ENCODE measurements at places on chromosomes 13 and 19. TPM values are rescaled to one million over a fixed set of nuclear protein-coding genes. Genes with fewer than 3 reads are reported as not detected.
A peak's percentile ranks its signal among the peaks of the same experiment; 100 is the strongest.

Gene ETV2
- total RNA-seq = 0.46 TPM

Gene MBD3L2
- total RNA-seq = not detected

Gene UTP14C
- total RNA-seq = 9.6 TPM

DNA sequence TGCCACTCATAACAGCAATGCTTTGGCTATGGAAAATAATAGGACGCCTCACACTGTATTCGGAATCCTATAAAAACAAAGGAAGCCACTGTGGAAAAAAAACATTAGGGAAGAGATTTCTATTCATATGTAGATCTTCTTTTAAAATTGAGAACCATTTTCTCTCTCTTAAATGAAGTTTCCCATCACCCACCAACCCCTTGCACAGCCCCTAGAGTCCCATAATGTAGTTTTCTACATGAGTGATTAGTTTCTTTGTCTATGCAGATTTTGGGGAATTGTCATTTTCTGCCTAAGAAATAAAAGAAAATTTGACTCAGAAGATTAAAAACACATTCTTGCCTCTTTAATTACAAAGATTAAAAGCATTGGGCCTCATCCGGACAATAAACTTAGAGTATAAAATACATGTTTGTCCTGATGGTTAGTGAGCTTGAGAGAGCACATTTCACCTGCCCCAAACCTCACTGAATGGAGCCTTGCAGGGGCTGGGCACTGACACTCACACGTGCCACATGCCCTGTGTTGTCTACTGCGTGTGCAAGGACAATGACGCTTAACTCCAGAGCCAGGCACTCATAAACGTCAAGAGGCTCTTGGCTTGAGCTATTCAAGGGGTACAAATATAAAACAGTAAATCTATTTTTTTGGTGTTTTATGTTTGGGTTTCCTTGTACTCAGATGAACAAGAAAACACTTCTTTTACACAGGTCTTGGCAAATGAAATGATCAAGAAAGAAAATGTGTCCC, 40.0 kb upstream of the KL start:
- DNase-seq = no peak

GRCh38 chr13:66375756-66376155, 854.4 kb downstream of the PCDH9 start:
- DNase-seq = no peak

GRCh38 chr13:79803989-79804388, 323.0 kb downstream of the NDFIP2 start:
- DNase-seq = no peak

Gene ZNF841
- 25.0 TPM for total RNA-seq

Gene GPR42
- total RNA-seq = not detected

DNA sequence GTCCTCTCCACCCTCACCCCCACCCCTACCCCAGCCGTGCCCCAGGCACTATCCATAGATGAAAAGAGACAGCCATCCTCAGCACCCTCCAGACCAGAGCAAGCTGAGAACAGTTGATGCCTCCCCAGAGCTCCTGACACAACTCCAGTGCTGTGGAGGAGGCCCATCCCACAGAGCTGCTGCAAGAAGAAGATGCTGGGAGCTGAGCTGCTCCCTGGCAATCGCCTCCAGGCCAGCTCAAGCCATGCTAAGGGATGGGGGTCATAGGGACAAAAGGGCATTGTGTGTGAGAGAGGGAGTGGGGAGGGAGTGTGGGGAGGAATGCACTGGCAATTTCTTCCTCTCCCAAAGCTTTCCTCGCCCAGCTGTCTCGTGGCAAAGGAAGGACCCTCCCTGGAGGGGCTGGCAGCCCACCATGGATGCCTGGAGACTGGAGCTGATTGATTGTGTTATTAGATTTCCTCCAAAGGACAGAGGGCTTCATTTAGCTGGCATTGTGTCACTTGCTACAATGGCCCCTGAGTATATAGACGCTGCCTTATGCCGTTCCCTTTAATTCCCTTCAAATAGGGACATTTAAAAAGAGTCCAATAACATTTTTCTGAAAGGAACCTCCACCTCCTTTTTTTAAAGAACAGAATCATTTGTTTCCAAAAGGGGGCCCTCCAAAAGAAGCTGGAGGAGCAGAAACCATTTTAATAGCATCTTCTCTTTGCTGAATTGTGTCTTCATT, 476.4 kb downstream of the FOXO1 start:
- DNase-seq = peak; percentile 12

- no peak for DNase-seq
Measured at GRCh38 chr19:46739290-46739771, 6.5 kb upstream of the FKRP start.

DNA sequence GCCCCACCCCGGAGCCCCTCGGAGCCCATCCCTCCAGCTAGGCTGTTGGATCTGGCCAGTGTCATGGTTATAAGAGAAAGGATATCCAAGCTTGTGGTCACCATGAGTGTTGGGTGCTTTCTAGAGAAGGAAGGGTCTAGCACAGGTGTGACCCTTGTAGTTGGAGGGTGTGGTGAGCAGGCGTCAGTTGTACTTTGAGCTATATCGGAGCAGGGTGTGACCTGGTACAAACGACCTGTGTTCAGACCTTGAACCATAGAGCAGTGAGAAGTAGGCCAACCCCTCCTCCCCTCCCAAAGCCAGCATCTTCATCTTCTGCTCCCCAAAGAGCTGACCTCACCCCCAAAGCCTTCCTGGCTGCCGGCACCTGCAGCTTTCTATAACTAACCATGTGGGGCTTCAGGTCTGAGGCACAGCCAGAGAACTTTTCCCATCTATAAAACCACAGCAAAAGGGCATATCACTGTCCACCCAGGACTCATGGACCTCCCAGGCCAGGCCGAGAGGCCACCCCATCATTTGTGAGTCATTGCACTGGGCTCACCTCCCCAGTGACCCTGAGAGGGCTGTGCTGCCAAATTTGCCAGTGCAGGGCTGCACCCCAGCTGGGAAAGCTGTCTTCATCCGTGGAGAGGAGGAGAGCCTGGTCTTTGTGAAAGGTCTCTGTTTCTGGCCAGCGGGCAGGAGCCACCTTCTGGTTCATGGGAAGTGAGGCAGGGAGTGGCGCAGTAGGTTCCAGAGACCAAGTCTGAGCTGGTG, 14.2 kb downstream of the RAB8A start:
- peak; percentile 36 for DNase-seq

Gene TSEN34
- 168 TPM for total RNA-seq

DNA sequence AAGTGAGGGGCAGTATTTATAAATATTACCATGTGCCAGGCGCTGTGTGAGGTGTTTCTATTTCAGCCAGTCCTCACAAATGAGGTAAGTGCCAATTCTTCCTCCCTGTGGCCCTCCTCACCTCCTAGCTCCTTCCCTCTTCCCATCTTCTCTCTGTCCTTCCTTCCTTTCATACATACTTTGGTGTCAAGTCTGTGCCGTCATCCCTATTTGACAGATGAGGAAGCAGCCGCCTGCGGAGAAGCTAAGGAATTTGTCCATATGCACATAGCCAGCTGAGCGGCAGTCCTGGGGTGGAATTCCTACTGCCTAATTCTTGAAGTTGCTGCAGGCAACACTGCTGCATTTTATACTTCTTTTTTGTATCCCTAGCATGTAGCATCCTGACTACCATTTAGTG, 150.8 kb downstream of the B3GLCT start:
- no peak for DNase-seq

Gene CYP2S1
- not detected for total RNA-seq

DNA sequence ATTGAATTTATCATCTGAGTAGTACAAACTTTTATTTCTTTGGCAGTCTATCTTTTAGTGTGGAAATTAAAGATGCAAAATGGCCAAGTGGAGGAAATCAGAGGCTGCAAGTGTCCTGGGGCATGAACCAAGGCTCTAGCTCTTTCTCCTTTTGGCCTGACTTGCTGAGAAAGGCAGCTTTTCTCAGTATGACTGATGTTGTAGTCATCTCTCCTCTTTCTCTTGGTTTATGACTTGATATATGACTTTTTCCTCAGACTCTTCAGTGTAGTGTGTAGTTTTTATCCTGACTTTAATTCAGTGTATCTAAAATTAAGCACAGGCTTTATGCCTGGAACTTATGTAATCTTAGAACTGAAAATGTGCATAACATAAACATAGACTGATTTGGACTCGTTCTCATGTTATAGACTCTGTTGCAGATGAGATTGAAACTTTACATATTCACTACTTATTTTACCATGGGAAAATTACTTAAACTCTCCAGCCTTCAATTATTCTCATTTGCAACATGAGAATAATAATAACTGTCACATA, 65.7 kb downstream of the SLITRK5 start:
- DNase-seq = no peak

GRCh38 chr13:25731536-25731935, 320.3 kb downstream of the SHISA2 start:
- peak; percentile 53 for DNase-seq

GRCh38 chr13:41985788-41986508, 25.0 kb upstream of the VWA8 start:
- peak; percentile 75 for DNase-seq

Gene LRRC25
- total RNA-seq = not detected

GRCh38 chr19:45016388-45017314, 15.4 kb downstream of the RELB start:
- DNase-seq = peak; percentile 80

DNA sequence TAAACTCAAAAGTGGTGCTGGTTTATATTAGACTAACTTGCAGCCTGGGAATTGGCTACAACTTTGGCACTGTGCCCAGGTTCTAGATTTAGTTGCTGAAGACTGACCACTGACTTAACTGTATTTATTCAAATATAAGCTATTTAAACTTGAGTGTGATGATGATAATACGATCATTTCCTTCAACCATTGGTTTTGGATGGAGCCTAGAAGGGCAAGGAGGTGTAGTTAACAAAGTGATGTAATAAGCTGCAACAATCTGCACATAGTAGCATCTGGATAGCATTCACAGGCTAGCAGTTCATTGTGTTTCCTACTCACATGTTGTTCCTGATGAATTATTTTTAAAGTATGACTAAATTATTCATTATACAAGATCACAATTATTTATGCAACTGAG, 55.2 kb upstream of the DACH1 start:
- no peak for DNase-seq

- no peak for DNase-seq
Measured at GRCh38 chr13:98576200-98576945, 534 bp downstream of the STK24 start.

Gene SYDE1
- total RNA-seq = 68.1 TPM

Gene RGCC
- total RNA-seq = 2.4 TPM

Gene CPB2
- total RNA-seq = not detected

Gene FXYD3
- total RNA-seq = not detected
